ENCODE measurements at places on chromosomes 6 and 20. TPM values are rescaled to one million over a fixed set of nuclear protein-coding genes. Genes with fewer than 3 reads are reported as not detected.

DNA sequence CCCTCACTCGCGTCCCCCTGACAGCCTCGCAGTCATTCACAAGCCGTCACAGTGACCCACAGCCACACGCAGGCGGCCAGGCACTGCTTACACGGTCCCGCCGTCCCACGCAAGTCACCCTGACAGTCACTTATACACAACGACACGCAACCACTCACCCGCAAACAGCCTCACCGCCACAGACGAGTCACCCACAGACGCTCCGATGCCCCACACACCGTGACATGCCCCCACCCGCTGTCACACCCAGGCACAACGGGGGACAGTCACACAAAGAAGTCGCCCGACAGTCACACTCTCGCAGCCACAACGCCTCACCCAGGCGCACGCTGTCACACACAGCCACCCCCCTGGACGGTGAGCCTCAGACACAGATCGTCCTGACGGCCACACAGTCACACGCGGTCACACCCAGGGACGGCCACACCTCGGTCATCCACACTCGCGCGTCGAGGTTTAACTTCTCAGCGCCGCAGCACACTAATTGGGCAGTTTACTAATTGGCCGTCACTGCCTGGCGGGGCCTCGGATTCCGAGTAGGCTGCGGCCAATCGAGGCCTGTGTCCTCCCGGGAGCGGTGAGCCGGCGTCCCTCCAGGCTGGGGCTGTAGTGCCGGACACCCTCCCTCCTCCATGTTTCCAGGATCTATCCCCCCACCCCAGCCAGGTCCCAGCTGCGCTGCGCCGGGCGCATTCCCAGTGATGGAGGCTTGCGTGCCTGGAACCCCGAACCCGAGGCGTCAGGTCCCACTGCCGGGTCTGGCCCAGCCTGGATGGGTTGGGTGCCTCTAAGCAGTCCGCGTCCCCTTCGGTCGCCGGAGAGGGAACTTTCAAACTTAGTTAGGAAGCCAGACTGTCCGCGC is 790 bp downstream of the TOX2 start:
- peak overlapping the region; percentile 53 for H3K27ac ChIP-seq
- peaks cover 23% of the 10 kb centered on the region for H3K27me3 ChIP-seq
- H3K36me3 ChIP-seq = no peaks in the 10 kb centered on the region
- DNase-seq = no peak
- peak overlapping the region; percentile 56 for H3K4me3 ChIP-seq

- peak; percentile 67 for DNase-seq
- H3K4me1 ChIP-seq = no peaks in the 10 kb centered on the region
- no peaks in the 10 kb centered on the region for H3K36me3 ChIP-seq
- H3K4me3 ChIP-seq = no peak overlapping the region
- H3K27me3 ChIP-seq = peaks cover 51% of the 10 kb centered on the region
These were observed 32.4 kb downstream of the PHACTR1 start for GRCh38 chr6:12748815-12749521.

GRCh38 chr6:94751641-94752329 is 825.5 kb upstream of the MANEA start:
- H3K27ac ChIP-seq = no peak overlapping the region
- no peaks in the 10 kb centered on the region for H3K36me3 ChIP-seq
- H3K4me3 ChIP-seq = no peak overlapping the region
- H3K4me1 ChIP-seq = no peaks in the 10 kb centered on the region

GRCh38 chr6:156833755-156834154 is 56.6 kb downstream of the ARID1B start:
- H3K4me1 ChIP-seq = peaks cover 9% of the 10 kb centered on the region
- H3K27me3 ChIP-seq = no peaks in the 10 kb centered on the region
- H3K4me3 ChIP-seq = no peak overlapping the region
- H3K36me3 ChIP-seq = peaks cover 3% of the 10 kb centered on the region
- DNase-seq = no peak

GRCh38 chr6:158920311-158920905 is 79.6 kb downstream of the RSPH3 start:
- no peak overlapping the region for H3K4me3 ChIP-seq
- H3K27ac ChIP-seq = no peak overlapping the region
- no peaks in the 10 kb centered on the region for H3K27me3 ChIP-seq
- no peaks in the 10 kb centered on the region for H3K4me1 ChIP-seq

GRCh38 chr20:19889011-19889953 is 127.9 kb upstream of the NAA20 start:
- peak overlapping the region; percentile 36 for H3K4me3 ChIP-seq
- peaks cover 75% of the 10 kb centered on the region for H3K4me1 ChIP-seq
- H3K36me3 ChIP-seq = no peaks in the 10 kb centered on the region
- DNase-seq = no peak
- H3K27ac ChIP-seq = peak overlapping the region; percentile 68

PACRG gene
- total RNA-seq = 1.5 TPM

DNA sequence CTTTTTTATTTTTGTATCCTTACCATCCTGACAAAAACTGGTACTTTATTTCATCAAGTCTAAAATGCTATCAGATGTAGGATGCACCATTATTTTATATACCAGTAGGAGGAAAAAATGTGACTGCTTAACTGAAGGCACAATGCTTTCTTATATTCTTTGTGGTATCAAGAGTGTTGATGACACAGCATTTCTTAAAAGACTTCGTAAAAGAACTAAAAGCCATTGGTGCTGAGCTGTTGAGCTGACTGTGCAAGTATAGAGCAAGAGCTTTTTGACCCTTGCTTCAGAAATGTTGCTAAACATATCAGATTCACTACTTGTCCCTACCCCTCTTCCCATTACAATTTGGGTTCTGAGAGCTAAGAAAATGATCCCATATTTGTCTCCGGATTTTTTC is 17.5 kb downstream of the SF3B5 start:
- no peaks in the 10 kb centered on the region for H3K4me1 ChIP-seq
- H3K4me3 ChIP-seq = no peak overlapping the region
- H3K27me3 ChIP-seq = no peaks in the 10 kb centered on the region

GSTA2 gene
- total RNA-seq = 2.7 TPM

DNA sequence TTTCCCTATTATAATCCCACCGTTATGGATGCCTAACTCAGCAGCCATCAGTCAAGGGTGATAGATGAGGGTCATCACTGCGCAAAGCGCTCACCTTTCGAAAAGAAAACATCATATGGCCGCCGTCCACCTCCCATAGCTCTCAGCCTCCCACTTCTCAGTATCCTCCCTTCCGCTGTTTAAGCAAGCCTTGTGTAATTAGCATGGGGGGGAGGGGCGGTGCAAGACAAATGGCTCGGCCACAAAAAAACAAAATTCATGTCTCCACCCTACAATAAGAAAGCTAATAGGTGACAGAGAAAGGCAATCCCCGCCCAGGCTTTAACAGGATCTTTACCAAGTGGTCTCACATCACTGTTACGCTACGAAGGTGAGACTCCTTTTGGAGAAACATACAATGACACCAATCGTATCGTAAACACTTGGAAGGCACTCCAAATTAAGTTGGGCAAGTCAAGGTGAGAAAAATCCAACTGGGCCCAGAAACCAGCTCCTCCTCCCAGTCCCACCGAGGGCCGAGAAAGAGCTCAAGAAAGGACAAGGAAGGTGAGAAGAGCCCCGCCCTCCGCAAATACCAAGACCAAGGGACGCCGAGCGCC is 645 bp downstream of the DDX39B start:
- peaks cover 20% of the 10 kb centered on the region for H3K4me1 ChIP-seq
- H3K27ac ChIP-seq = peak overlapping the region; percentile 96
- H3K4me3 ChIP-seq = peak overlapping the region; percentile 66

DNA sequence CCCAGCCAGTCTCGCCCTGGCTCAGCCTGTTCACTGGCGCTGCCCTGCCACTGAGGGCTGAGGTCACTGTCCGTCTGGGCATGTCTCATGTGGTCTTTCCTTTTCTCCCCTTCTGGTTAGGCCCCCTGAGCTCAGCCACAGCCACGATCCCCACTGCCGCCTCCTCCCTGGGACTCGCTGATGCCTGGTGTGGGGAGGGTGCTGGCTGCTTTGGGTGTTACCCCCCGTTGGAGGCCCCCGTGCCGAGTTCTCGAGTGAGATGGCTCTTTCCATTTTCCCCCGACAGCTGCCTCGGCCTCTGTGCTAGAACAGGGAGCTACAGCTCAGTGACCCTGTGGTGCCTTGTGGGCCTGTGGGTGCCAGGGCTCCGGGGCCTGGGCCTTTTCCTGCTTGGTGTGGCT is 14.9 kb upstream of the TCFL5 start:
- peaks cover 31% of the 10 kb centered on the region for H3K36me3 ChIP-seq
- no peak overlapping the region for H3K4me3 ChIP-seq
- peak overlapping the region; percentile 48 for H3K27ac ChIP-seq
- no peak for DNase-seq
- H3K27me3 ChIP-seq = peaks cover 4% of the 10 kb centered on the region

DNA sequence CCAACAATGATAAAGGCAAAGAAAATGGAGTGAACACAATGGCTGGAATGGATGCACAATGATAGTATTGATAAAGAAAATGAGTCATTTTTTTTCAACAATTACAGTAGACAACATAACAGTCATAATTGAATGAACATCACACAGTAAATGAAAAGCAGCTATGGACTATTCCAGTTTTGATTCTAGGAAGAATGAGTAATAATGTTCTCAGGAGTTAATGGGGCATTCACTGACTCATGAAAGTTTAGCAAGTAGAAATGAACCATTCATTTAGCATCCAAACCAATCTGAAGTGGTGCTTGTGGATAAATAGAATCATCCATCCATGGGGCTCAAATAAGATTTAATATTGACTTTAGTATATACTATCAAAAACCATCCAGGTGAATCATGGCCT is 1029.5 kb upstream of the GJE1 start:
- no peaks in the 10 kb centered on the region for H3K36me3 ChIP-seq
- no peaks in the 10 kb centered on the region for H3K27me3 ChIP-seq
- no peak overlapping the region for H3K27ac ChIP-seq
- no peak for DNase-seq
- no peaks in the 10 kb centered on the region for H3K4me1 ChIP-seq
- no peak overlapping the region for H3K4me3 ChIP-seq

- H3K4me1 ChIP-seq = peaks cover 64% of the 10 kb centered on the region
- H3K27me3 ChIP-seq = peaks cover 29% of the 10 kb centered on the region
- H3K4me3 ChIP-seq = no peak overlapping the region
- H3K27ac ChIP-seq = no peak overlapping the region
These were observed 5.2 kb upstream of the LAMA5 start for GRCh38 chr20:62372042-62372993.

GRCh38 chr6:35794536-35795452 is 2.3 kb downstream of the CLPS start:
- no peak overlapping the region for H3K4me3 ChIP-seq
- H3K27ac ChIP-seq = no peak overlapping the region
- DNase-seq = no peak
